ENCODE measurements at places on chromosomes 11 and 22. TPM values are rescaled to one million over a fixed set of nuclear protein-coding genes. Genes with fewer than 3 reads are reported as not detected.

NCF4 gene
- polyA plus RNA-seq: 19.5 TPM

DNA sequence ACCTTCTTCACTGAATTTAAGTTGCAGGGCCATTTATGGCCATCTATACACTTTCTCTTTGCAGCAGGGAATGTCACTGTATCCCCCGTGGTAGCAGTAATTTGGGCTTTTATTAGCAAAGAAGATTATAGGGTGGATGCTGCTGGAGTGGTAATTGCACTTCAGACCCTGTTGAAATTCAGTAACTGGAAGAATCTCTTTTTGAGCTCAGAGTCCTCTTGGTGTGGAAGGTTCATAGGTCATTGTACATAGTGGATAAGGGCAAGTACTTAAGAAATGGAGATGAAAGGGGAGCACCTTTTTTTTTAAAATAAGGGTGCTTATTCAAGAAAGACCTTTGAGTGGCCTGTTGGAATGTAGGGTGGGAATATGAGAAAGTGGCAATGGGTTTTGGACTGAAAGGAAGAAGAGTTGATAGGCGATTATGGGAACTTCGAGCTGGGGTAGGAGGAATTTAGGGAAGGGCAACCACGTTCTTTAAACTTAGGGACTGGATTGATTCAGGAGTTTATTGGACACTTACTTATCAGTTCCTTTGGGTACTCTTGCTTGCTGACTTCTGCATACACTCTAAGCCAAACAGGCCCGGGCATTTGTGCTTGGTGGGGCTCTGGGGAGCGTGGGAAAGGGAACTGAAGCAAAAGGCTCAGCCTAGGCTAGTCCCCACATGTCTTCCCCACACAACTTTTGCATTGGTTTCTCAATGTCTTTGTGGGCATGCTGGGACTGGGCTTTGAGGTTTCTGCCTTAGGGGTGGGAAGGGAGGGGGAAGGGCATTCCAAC, 26.5 kb downstream of the CTNND1 start:
- peak; percentile 50 for DNase-seq

GRCh38 chr22:27684901-27685300, 116.7 kb downstream of the MN1 start:
- DNase-seq: peak; percentile 65

- no peak for DNase-seq
Observed at GRCh38 chr11:123482218-123482617, 52.1 kb downstream of the GRAMD1B start.

LIF gene
- polyA plus RNA-seq: 0.35 TPM

Measured in stomach (tissue), 19 donors.